ENCODE measurements at places on chromosomes 2 and 18. TPM values are rescaled to one million over a fixed set of nuclear protein-coding genes. Genes with fewer than 3 reads are reported as not detected.

The SFTPB gene
- 1.7 TPM for total RNA-seq

The TPO gene
- total RNA-seq: 6.6 TPM

The ADRA2B gene
- 34.0 TPM for total RNA-seq

The METTL8 gene
- total RNA-seq: 26.2 TPM

The CYTIP gene
- 10.0 TPM for total RNA-seq

DNA sequence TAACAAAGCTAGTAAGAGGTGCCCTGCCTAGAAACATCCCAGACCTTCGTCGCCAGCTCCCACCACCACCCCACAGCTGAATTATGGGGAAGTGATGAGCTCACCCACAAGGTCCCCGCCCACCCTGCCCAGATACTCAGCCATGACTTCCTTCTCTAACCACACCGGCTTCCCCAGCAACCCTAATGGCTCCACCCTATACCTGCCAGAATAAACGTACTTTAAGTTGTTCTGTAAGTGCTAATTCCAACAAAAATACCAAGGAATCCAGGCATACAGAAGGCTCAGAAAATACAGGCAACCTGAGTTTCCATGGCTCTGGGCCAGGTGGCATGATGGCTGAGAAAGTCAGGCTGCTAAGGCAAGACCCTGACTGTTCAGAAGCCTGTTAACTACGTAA is 39.1 kb downstream of the TMEM163 start:
- H3K27me3 ChIP-seq: no peaks in the 10 kb centered on the region
- no peak overlapping the region for H3K27ac ChIP-seq
- DNase-seq: no peak
- H3K36me3 ChIP-seq: no peaks in the 10 kb centered on the region

DNA sequence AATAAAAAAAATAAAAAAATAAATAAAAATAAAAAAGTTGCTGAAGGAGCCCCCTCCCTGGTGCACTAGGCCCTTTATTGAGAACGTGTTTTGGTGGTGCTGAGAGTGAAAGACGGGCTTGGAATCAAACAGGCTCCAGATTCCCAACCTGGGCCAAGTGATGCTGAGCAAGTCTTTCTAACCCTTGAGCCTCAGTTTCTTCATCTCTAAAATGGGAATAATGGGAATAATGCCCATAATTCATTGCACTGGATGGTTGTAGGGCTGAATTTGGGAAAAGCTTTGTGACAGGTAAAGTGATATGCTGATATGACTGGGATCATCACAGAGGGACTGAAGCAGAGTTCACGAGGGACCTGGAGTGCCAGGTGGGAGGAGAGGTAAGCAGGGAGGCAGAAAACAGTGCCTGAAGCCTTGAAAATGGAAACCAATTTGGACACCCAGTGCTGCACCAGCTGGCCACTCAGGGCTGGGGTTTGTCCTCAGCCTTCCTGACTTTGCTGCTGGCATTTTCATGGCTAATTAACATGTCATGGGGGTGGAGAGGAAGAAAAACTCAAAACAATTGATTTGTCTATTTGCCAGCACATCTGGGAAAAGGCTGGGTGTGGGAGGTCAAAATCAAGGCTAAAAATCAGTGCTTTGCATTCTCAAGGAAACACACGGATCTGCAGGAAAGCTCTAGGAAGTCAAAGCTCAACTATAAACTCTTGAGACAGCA is 241.3 kb downstream of the LOXHD1 start:
- H3K4me1 ChIP-seq: peaks cover 2% of the 10 kb centered on the region
- no peak for DNase-seq
- H3K27me3 ChIP-seq: no peaks in the 10 kb centered on the region
- no peak overlapping the region for H3K4me3 ChIP-seq
- H3K27ac ChIP-seq: no peak overlapping the region
- H3K36me3 ChIP-seq: no peaks in the 10 kb centered on the region

DNA sequence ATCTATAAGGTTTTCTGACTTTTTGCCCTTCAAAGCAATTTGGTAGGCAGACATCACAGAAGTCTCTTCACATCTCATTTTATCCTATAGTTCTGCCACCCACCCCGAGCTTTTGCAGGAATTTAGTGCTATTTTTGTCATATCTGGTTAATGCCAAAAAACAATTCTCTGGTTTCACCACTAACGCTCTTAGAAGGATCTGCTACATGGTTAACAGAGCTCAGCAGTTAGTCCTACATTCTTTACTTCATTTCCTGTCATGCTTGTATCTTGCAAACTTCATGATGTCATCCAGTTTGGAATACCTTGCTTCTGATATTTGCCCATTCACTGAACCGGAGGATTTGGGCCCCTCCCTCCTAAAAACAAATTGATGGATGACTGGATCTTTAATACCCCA is 116.8 kb upstream of the SERPINE2 start:
- no peak overlapping the region for H3K4me3 ChIP-seq
- H3K27ac ChIP-seq: no peak overlapping the region
- H3K36me3 ChIP-seq: no peaks in the 10 kb centered on the region
- H3K4me1 ChIP-seq: no peaks in the 10 kb centered on the region

GRCh38 chr2:191642541-191642940 is 35.4 kb upstream of the NABP1 start:
- H3K27me3 ChIP-seq: no peaks in the 10 kb centered on the region
- H3K4me3 ChIP-seq: no peak overlapping the region
- no peak for DNase-seq
- H3K4me1 ChIP-seq: no peaks in the 10 kb centered on the region
- H3K36me3 ChIP-seq: no peaks in the 10 kb centered on the region

DNA sequence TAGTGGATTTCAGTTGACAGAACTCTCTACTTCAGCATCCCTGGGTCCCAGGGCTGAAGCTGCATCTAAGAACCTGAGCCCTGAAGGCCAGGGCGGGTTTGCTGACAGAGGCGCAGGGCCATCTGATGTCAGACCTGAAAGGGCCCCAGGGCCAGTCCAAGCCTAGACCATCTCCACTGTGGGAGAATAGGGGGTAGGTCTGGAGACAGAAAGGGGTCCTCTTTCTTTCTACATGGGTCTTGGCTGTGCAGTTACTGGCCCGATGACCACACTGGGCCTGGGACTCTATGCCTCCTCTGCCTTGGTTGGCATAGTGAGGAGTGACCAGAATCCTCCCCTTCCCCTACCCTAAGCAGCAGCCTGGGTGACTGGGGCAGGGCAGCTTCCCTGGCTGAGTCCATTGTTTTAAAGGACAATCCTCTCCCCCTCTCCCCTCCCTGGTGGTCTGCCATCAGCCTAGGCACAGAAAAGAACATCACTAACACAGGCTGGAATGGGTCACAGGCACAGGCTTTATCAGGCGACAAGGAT is 34.5 kb downstream of the HS1BP3 start:
- peaks cover 2% of the 10 kb centered on the region for H3K4me1 ChIP-seq
- peak; percentile 59 for DNase-seq
- no peak overlapping the region for H3K4me3 ChIP-seq
- H3K27me3 ChIP-seq: no peaks in the 10 kb centered on the region

- no peak overlapping the region for H3K4me3 ChIP-seq
- DNase-seq: no peak
- H3K36me3 ChIP-seq: no peaks in the 10 kb centered on the region
- no peaks in the 10 kb centered on the region for H3K27me3 ChIP-seq
Measured at GRCh38 chr2:134074619-134075018, 179.3 kb upstream of the MGAT5 start.

DNA sequence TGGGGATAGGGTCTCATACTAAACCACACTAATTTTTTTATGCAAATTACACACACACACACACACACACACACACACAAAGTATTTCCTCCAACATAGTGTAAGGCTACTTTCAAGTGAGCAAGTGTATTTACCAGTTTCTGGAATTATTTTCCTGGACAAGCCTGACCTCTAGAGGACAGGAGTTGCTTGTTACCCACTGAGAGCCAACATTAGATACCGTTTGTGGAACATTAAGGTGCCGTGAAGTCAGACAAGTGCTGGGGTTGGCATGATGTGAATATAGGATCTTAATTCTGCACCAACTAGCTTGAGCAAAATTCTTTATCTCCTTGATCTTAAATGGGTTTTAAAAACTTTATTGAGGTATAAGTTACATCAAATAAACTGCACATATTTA is 39.3 kb upstream of the SERPINB2 start:
- no peaks in the 10 kb centered on the region for H3K4me1 ChIP-seq
- no peaks in the 10 kb centered on the region for H3K36me3 ChIP-seq
- DNase-seq: no peak
- no peak overlapping the region for H3K4me3 ChIP-seq
- no peak overlapping the region for H3K27ac ChIP-seq

GRCh38 chr2:6914828-6915227 is 2.4 kb upstream of the RNF144A start:
- H3K36me3 ChIP-seq: no peaks in the 10 kb centered on the region
- H3K4me1 ChIP-seq: no peaks in the 10 kb centered on the region
- H3K27ac ChIP-seq: no peak overlapping the region
- H3K27me3 ChIP-seq: no peaks in the 10 kb centered on the region

All from aorta (tissue), 5 donors.